ENCODE measurements at places on chromosomes 2 and 18.

DNA sequence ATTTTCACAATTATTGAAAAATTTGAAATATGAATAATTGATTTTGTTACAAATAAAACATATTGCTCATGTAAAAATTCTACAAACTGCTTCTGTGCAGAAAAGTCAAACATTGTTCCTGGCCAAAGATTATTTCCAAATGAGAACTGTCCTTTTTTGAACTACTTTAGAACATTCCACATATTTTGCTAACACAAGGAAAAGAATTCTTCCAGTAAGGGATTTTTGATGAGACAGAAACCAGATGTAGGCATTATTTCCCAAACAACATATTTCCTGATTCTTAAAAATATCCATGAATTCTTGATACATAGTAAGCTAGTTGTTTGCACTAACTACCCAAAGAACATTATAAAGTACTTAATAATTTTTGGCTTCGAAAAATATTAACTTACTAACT is 715.2 kb downstream of the CCDC85A start:
- DNase-seq, result no peak

DNA sequence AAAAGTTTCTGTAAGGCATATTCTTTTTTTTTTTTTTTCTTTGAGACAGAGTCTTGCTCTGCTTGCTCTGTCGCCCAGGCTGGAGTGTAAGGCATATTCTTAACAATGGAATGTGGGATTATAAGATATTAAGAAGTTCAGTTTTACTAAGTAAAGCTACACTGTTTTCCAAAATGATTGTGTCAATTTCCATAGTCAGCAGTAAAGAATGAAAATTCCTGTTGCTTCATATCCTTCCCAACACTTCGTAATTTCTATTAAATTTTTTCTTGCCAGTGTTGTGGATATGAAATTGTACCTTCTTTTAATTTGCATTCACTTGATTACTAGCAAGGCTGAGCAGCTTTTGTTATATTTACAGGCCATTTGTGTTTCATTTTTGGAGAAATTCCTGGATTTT is 24.4 kb upstream of the SLC4A10 start:
- DNase-seq, result no peak

GRCh38 chr2:173580956-173581355 is 226.3 kb downstream of the CDCA7 start:
- no peak for DNase-seq

DNA sequence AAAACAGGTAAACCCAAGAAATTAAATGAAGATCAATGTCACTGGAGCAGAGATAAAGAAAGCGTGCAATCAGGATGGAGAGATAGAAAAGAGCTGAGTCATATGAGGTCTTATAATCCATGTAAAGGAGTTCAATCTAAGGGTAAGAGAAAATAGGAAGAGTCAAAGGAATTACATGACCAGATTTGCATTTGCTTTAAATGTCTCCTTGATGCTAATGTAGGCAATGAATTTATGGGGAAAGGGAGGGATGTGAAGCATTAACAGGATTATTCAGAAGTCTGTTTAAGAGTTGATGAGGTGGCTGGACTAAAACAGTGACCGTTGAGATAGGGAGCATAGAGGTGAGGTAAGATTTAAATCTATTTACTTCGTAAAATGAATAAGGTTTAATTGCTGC is 623.1 kb downstream of the MBD2 start:
- no peak for DNase-seq

GRCh38 chr2:216243026-216243425 is 129.3 kb downstream of the MARCHF4 start:
- no peak for DNase-seq

GRCh38 chr2:205698286-205699268 is 16.3 kb downstream of the NRP2 start:
- DNase-seq, result no peak

DNA sequence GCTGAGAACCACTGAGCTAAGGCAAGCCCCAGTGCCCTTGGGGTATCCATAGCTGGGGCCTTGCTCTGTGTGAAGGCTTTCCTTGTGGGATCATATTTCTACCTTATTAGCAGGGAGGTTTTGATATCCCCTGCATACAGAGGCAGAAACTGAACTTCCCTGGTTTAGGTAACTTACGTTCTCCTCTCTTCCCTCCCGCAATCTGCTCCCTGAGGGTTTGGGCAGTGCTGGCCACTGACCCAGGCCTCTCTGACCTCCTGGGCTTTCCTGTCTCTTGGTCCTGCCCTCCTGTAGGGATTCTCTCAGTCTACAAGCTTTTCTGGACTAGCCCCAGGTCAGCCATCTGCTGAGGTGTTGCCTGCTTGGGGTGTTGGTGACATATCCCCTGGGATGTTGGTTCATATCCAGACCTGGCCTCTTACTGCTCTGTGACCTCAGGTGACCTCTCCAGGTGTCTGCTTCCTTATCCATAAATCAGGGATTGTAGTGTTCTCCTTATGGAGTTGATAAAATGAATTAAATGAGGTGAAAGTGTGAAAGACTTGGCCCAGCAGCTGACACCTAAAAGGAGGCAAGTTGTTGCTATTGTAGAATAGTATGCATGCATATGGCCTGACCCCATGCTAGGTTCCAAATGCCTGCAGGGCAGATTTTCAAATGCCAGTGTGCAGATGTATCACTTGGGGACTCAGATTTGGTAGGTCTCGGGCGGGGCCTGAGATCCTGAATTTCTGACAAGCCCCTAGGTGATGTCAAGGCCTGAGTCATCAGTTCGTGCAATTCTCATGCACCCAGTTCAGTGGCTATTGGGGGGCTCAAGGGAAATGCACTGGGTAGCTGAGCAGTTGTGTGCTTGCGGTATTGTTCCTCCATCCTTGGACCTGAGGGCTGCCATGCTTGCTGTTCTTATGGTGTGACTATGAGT is 106.6 kb downstream of the FHOD3 start:
- no peak for DNase-seq

DNA sequence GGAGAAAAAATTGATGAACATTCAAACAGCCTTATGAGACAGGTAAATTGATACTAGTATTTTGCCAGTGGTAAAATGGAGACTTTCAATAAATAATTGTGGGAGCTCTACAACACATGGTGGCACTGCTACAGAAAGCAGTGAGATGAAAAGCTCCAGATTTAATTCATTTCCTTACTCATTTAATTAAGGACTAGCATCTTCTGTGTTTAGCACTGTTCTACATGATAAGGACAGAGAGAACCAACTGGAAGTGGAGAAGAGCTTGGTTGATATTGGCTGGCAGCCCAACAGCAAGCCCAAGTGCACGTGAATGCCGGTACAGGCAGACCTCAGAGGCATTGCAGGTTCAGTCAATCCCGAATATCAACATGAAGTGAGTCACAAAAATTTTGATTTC is 470.4 kb upstream of the MYT1L start:
- no peak for DNase-seq

DNA sequence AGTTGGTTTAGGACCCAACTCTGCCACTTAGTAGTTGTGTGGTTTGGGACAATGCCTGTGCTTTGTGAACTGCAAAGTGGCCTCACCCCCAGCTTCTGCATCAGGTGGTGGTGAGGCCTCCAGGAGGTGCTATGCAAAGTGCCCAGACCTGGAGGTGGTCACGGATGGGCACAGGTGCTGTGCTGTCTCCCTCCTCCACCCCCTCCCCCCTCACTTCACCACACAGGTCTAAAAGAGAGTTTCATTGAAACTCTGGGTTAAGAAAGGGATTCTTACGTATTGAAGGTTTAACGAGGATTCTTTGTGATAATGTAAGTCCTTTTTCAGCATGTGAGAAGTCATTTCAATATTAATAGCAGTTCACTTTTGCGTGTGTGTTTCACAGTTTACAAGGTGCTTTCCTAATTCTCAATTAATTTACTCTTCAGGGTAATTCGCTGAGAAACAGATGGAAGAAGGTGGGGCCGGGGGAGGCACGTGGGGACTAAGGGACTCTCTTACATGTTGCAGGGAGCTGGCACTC is 369.9 kb downstream of the LPIN1 start:
- DNase-seq, result no peak

GRCh38 chr2:5668682-5669250 is 23.4 kb upstream of the SOX11 start:
- DNase-seq, result no peak

GRCh38 chr18:48460929-48461583 is 51.9 kb upstream of the ZBTB7C start:
- DNase-seq, result no peak

DNA sequence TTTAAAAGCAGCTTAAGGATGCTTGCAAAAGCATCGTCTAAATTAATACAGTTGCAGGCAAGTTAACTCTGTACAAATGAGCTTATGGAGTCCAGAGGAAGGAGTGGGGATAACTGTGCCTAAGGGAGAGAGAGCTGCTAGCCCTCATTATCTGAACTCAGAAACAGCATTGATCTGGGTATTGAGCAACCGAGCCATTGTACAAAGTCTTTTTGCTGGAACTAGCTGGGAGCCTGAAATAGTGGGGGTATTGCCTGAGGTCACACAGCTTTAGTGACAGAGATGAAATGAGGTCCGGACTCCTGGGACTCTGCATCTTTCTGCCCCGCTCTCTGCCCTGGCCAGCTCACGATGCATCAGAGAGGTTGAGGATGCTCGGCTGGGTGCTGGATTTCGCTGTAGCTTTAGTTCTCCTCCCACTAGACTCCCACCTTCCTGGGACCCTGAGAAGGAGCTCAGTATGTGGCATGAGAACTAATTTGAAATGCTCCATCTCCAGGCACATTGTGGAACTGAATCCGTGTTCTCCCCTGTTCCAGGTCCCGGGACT is 67.5 kb upstream of the ATG16L1 start:
- no peak for DNase-seq

DNA sequence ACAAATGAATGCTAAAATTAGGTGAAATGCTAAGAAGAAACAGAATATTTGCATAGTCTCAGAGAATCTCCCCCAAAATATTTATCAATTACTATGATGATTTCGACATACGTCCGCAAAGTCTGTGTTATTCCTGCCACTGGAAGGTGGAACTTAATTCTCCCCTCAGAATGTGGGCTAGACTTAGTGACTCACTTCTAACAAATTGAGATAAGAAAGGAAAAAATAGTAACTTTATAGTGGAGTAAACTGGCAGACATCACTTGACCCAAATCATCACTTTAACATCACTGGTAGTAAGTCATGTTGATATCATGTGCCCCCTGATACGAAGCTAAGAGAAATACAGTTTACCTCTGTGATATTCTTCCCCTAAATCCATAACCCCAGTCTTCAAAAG is 23.5 kb downstream of the HADHB start:
- DNase-seq, result no peak

DNA sequence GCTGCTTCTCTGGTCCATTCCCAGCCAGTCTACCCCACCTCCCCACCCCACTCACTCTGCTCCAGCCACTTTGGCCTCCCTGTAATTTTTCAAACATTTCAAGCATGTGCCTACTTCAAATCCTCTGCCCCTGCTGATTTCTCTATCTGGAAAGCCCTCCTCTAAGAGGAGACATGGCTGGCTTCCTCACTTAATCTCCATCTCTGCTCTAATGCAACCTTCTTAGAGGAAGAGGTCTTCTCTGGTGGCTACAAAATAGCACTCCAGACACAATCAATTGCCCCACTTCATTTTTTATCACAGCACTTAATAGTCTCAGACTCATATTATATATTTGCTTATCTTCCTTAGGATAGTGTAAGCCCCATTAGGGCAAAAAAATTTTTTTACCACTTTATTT is 161.1 kb upstream of the SLC39A10 start:
- no peak for DNase-seq

DNA sequence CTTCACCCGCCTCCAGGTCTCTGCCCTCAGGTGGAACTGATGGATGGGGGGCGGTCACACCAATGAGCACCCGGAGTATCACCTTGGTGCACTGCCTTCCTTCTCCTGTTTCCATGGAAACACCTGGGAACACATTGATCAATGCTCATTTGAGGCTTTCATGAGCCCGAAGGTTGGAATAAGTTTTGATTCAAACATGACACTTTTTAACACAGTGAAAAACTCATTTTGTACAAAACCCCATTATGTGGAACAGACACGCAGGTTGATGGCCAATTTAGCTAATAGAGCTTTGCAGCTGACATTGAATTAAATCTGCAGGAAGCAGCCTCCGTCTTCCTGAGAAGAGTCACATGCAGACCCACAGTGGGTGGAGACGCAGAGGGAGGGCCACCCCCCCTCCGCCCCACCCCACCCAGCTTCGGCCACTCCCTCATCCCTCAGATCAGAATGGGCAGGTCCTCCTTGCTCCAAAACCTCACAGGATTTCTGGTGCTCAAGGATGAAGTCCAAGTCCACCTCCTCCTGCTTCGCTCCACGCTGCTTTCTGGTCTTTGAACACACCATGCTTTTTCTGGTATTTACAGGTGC is 96.0 kb upstream of the MYCN start:
- DNase-seq, result no peak

- DNase-seq, result no peak
Observed at GRCh38 chr18:66632756-66633155, 28.9 kb upstream of the CDH19 start.

DNA sequence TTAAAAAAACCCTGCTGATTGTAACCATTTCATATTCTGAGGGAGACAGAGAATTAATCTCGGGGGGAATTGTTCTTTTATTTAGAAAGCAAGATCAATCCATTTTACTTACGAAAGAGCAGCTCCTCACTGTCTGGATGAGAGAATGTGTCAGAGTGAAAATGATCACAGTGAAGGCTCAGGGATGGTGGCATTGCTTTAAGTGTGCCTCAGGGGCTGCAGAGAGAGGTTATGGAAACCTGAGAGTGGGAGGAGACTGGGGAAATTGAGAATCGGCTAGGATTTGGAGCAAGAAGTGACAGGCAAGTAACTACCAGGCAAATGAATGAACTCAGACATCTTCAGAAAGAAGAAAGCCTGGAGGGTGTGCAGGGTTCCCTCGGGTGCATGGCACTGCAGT is 34.2 kb downstream of the MRPL35 start:
- DNase-seq, result no peak

GRCh38 chr2:64586883-64587481 is 62.9 kb downstream of the AFTPH start:
- peak; percentile 29 for DNase-seq

DNA sequence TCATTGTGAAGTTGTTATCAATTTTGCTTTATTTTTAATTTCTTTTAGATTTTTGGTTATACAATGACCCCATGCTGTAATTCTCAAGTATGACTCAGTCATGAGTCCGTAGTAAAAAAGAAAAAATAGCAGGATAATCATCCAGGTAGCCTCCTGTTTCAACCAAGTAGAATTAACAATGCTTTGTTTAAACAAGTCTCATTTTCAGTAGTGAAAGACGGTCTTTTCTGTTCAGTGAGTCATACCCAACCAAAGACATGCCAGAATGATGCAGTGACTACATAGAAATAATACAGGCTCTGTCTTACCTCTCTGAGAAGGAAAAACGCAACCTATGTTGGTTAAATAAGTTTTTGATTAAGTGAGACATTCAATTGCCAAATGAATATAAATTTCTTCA is 67.8 kb upstream of the DSC1 start:
- DNase-seq, result no peak

GRCh38 chr2:170202437-170202836 is 24.5 kb downstream of the MYO3B start:
- no peak for DNase-seq

GRCh38 chr2:96633641-96634040 is 4.5 kb downstream of the KANSL3 start:
- DNase-seq, result no peak

DNA sequence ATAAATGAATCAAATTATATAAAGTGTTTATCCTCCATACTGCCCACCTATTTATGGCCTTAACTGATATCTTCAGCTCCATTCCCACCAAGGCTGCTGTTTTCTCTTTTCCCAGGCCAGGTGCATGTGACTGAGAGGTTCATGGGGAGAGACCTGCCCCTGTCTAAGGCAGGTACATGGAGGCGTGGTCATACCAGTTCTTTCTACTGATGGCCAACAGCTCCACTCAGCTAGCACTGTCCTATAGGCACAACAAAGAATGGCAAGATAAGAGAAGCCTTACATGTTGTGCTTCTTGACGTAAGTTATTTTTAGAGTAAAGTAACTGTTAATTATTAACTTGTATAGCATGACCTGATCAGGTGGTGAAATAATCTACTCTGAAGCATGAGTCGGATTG is 16.8 kb downstream of the AKAIN1 start:
- DNase-seq, result no peak

Measured in SHP77 treated with DMSO at 0.1 percent for 48 hours (cell line).